Myocyte (in vitro differentiated cells): ENCODE measurements at places on chromosomes 2 and 18. TPM values are rescaled to one million over a fixed set of nuclear protein-coding genes. Genes with fewer than 3 reads are reported as not detected.

ZDBF2 gene
- total RNA-seq: 23.4 and 30.1 TPM in 2 replicates

POTEI gene
- total RNA-seq: not detected in 2 replicates

GLI2 gene
- 0.68 and 0.86 TPM in 2 replicates for total RNA-seq

FNDC4 gene
- 6.1 and 6.2 TPM in 2 replicates for total RNA-seq

GALNT13 gene
- 1.7 and 2.2 TPM in 2 replicates for total RNA-seq

SULT1C2 gene
- total RNA-seq: 0.16 and 0.37 TPM in 2 replicates

SFT2D3 gene
- 8.3 and 10.5 TPM in 2 replicates for total RNA-seq

DYSF gene
- 114 and 149 TPM in 2 replicates for total RNA-seq

CLEC4F gene
- 0.10 TPM in 1 of 2 replicates, not detected in the other for total RNA-seq

SLC38A11 gene
- 0.19 TPM in 1 of 2 replicates, not detected in the other for total RNA-seq

RTP5 gene
- 0.08 TPM in 1 of 2 replicates, not detected in the other for total RNA-seq

RPIA gene
- total RNA-seq: 5.2 and 5.8 TPM in 2 replicates

DSEL gene
- 68.9 and 107 TPM in 2 replicates for total RNA-seq

CFAP65 gene
- total RNA-seq: 0.05 TPM in 1 of 2 replicates, not detected in the other

MC5R gene
- total RNA-seq: 0.21 TPM in 1 of 2 replicates, not detected in the other

RNF144A gene
- 0.35 TPM in 1 of 2 replicates, not detected in the other for total RNA-seq

IMPACT gene
- total RNA-seq: 43.0 and 44.4 TPM in 2 replicates

CNTNAP5 gene
- total RNA-seq: not detected in 2 replicates

LIPG gene
- total RNA-seq: 3.0 TPM in 2 replicates

ALLC gene
- total RNA-seq: not detected in 2 replicates

ITGA4 gene
- 14.4 and 31.9 TPM in 2 replicates for total RNA-seq

VSNL1 gene
- 0.99 and 2.1 TPM in 2 replicates for total RNA-seq

STK36 gene
- total RNA-seq: 26.8 and 29.7 TPM in 2 replicates

ASB18 gene
- total RNA-seq: 0.24 and 0.31 TPM in 2 replicates

CCDC85A gene
- total RNA-seq: 1.7 and 2.1 TPM in 2 replicates

C2orf69 gene
- total RNA-seq: 10.9 and 13.3 TPM in 2 replicates

TMEM178A gene
- 2.0 and 5.3 TPM in 2 replicates for total RNA-seq

GALR1 gene
- not detected in 2 replicates for total RNA-seq

HRH4 gene
- total RNA-seq: 0.13 and 0.21 TPM in 2 replicates

UGT1A4 gene
- total RNA-seq: not detected in 2 replicates

LRRC30 gene
- not detected in 2 replicates for total RNA-seq
